GM12891 (cell line): ENCODE measurements at places on chromosomes 12 and 14.

DNA sequence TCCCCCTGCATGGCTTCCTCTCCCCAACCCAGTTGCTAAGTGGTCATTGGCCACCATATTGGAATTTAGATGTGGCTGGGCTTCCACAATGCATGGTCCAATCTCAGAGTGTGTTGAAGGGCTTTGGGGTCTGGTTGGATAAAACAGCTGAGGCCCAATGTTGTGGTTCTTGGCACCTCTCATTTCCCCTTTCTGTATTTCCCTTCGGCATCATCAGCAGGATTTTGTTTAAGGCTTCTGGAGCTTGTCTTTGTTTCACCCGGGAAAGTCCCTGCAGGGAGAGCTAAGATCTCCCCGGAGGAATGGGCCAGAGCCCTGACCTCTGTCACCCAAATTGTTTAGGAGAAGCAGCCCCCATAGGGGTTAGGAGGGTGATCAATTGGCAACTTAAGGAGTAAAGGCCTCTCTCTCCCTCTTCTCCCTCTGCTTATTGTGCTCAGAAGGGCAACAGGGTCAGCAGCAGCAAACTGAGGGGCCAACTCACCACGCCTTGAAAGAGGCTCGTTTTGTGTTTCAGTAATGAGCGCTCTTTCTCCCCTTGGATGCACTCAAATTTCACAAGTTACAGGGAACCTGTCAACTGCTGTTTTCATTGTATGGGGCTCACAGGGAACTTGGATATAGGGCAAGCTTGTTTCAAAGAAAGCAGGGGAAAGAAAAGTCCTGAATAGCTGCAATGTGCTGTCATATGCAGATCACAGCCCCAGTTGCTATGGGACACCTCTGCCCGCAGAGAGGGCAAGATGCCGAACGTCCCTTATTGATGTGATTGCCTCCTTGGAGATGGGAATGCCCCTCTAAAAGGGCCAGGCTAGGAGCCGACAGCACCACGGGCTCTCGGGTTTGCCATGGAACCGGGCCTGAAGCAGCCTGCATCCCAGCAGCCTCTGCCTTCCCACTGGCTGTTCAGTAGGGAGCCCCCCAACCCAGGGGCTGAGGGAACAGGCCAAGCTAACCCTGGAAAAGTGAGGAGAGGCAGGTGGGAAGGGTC lies 223.7 kb downstream of the ZFP36L1 start:
- no peak for DNase-seq

- DNase-seq, result no peak
Measured at GRCh38 chr12:11758087-11758486, 108.6 kb downstream of the ETV6 start.

DNA sequence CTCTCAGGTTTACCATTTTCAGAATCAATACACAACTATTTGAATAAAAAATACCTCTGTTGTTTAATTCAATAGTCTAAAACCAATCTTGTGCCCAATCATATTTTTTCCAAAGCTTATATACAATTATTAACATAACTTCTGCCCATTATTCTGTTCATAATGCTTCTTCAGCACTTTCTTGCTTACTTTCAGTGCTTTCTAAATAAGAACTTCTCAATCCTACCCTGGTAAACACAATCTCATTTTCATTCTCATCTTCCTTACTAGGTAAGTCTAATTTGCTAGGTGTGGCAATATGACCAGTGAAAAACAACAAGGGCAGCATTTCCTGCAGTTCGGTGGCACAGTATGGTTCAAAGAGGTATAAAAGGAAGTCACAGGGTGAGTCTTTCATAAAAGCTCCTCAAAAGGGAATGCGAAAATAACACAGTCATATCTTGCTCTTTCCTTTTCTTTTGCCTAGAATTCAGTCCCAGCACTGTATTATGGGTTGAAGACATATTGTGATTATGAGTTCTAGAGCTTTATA lies 103.5 kb downstream of the FOXG1 start:
- no peak for DNase-seq

- DNase-seq, result no peak
Measured at GRCh38 chr12:45781080-45781479, 51.6 kb downstream of the ARID2 start.

GRCh38 chr12:64256166-64256800 lies 34.2 kb upstream of the KICS2 start:
- DNase-seq, result no peak

- no peak for DNase-seq
Measured at GRCh38 chr14:97164021-97164420, 366.8 kb downstream of the VRK1 start.

GRCh38 chr12:2666846-2667245 lies 127.9 kb upstream of the FKBP4 start:
- no peak for DNase-seq

GRCh38 chr12:68792952-68793351 lies 15.0 kb upstream of the MDM2 start:
- DNase-seq, result peak; percentile 56

GRCh38 chr12:49664591-49665239 lies 41.4 kb downstream of the PRPF40B start:
- DNase-seq, result no peak

GRCh38 chr14:97120204-97120603 lies 323.0 kb downstream of the VRK1 start:
- DNase-seq, result no peak
